Stimulated activated CD4-positive, alpha-beta T cell treated with anti-CD3 and anti-CD28 coated beads, Interleukin-12 subunit alpha, Interleukin-12 subunit beta, amount 100 ng/mL, for 24 hours (primary cell): ENCODE measurements at places on chromosomes 7 and 10.

DNA sequence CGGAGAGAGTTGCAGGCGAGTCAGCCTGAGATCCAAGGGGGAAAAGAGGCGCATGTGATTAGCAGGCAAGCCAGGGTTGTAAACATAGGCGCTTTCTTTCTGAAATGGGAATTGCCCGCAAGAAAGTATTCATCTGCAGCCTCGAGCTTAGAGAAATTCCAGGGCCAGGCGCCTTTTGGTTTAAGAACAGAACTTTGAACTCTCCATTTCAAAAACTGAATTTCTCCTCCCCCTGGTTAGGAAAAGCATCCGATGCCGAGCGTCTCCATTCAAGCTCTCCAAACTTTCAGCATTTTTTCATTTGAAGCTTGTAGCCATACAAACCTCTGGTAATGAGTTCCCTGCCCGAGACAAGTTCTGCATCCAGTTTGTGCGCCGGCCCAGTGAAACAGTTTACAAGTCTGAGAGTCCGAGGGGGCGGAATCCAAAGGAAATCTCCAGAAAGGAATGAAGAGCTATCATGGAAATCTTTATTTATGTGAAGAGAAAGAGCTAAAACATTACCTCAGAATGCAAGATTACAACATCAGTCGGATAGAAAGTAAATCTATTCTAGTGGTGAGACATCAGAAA, 69.9 kb downstream of the FAM204A start:
- DNase-seq, result no peak

- DNase-seq, result no peak
These were observed 15.4 kb downstream of the BBIP1 start for GRCh38 chr10:110903280-110904278.

GRCh38 chr7:152504367-152504766, 68.6 kb upstream of the KMT2C start:
- no peak for DNase-seq

DNA sequence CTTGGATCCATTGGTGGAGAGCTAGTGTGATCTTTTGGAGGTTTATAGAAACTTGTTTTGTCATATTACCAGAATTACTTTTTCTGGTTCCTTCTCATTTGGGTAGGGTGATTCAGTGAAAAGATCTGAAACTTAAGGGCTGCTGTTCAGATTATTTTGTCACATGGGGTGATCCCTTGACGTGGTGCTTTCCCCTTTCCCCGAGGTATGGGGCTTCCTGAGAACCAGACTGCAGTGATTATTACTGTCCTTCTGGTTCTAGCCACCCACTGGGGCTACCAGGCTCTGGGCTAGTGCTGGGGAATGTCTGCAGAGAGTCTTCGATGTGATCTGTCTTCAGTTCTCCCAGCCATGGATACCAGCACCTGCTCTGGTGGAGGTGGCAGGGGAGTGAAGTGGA, 1030.0 kb downstream of the GRM8 start:
- no peak for DNase-seq

DNA sequence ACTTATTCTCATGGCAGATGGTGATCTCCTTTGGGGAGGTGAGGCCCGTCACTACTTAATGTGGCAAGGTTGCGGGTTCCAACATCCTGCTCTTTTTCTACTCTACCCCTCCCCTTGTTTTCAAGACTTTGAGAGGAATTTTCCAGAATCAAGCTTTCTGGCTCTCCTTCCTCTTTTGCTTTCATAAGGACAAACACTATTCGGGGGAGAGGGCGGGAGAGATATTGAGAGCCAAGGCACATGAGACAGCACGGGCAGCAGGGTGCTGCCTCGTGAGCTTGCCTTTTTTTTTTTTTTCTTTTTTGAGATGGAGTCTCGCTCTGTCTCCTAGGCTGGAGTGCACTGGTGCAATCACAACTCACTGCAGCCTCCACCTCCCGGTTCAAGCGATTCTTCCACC, 6.9 kb upstream of the PFKFB3 start:
- no peak for DNase-seq

DNA sequence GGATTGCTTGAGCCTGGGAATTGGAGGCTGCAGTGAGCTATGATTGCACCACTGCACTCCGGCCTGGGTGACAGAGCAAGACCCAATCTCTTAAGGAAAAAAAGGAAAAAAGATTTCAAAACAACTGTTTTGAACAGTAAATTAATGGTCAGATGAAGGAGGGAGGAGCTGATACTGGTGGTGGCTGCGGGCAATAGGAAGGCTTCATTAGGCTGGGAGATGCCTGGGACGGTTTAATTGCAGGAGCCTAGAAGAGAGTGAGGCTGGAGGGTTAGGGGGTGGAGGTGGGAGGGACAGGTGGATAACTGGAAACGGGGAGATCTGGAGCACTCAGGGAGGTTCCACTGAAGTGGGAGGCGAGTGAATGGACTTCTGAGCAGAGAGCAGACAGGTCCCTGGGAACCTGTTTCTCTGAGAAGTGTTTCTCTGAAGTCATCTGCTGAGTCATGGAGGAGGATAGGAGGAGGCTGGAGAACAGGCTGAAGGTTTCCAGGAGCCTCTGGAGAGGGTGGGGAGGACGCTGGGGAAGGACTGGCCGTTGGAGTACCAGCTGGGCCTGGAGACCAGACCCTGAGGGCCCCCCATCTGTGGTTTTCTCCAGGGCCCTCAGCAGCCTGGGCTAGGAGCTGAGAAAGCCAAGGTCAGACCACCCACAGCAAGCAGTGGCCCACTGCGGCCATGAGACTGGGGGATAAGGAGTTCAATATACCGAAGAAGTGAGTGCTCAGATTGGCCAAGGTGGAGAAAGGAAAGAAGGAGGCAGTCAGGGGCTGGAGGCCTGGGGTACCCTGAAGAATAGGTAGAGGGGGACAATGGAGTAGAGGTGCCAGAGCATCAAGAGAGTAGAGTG, 14.4 kb upstream of the YWHAG start:
- DNase-seq, result no peak
